ENCODE measurements at places on chromosomes 13 and 19. TPM values are rescaled to one million over a fixed set of nuclear protein-coding genes. Genes with fewer than 3 reads are reported as not detected.

PLPP2 gene
- total RNA-seq: 14.4 TPM

SLC15A1 gene
- total RNA-seq: not detected

SEMA6B gene
- 0.37 TPM for total RNA-seq

ZNF181 gene
- 14.6 TPM for total RNA-seq

KIR3DL1 gene
- total RNA-seq: not detected

FBXO27 gene
- 2.0 TPM for total RNA-seq

CCDC122 gene
- 13.8 TPM for total RNA-seq

KLK2 gene
- total RNA-seq: not detected

GPATCH1 gene
- total RNA-seq: 5.3 TPM

KRTDAP gene
- total RNA-seq: not detected

TLE2 gene
- total RNA-seq: 2.1 TPM

KANK3 gene
- 0.18 TPM for total RNA-seq

TRAPPC5 gene
- 126 TPM for total RNA-seq

RUVBL2 gene
- 201 TPM for total RNA-seq

PDX1 gene
- not detected for total RNA-seq

CACNG6 gene
- 0.83 TPM for total RNA-seq

ACP7 gene
- 0.09 TPM for total RNA-seq

CYP4F12 gene
- total RNA-seq: not detected

C13orf46 gene
- 0.28 TPM for total RNA-seq

GIPR gene
- 0.09 TPM for total RNA-seq

RASL11A gene
- 46.2 TPM for total RNA-seq

KLK1 gene
- not detected for total RNA-seq

ZNF600 gene
- 3.0 TPM for total RNA-seq

EFNB2 gene
- 0.46 TPM for total RNA-seq

IQCN gene
- 0.28 TPM for total RNA-seq

HIPK4 gene
- total RNA-seq: 0.18 TPM

MBD3L5 gene
- total RNA-seq: not detected
